Cardiac muscle cell (in vitro differentiated cells and primary cell): ENCODE measurements at places on chromosomes 6 and 20. TPM values are rescaled to one million over a fixed set of nuclear protein-coding genes. Genes with fewer than 3 reads are reported as not detected.

The OVOL2 gene
- total RNA-seq: 0.24 and 0.25 TPM in 2 replicates

DNA sequence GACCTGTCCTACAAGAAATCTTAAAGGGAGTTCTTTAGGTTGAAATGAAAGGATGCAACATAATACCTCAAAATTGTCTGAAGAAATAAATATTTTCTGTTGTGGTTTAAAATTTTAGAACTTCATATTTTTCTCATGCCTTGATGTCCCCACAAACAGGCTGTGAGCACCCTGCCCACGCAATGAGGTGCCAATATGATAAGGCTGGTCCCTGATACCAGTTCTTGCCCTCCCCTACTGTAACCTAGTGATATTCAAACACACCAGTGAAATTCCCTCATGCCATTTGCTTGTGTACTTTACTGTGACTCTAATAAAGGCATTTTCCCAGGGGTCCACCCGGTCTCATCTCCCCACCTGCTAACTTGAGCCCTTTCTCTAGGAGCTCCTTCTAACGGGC is 67.3 kb upstream of the SIRPG start:
- DNase-seq: no peak

The SNAP25 gene
- total RNA-seq: 1.9 and 4.0 TPM in 2 replicates

The DPPA5 gene
- not detected in 2 replicates for total RNA-seq

- DNase-seq: no peak
Measured at GRCh38 chr6:118122161-118122725, 215.2 kb downstream of the SLC35F1 start.
